ENCODE measurements at places on chromosomes 2 and 18. TPM values are rescaled to one million over a fixed set of nuclear protein-coding genes. Genes with fewer than 3 reads are reported as not detected.

GRCh38 chr2:47040651-47041050 lies 114.5 kb downstream of the STPG4 start:
- H3K27ac ChIP-seq: peak overlapping the region; percentile 91
- peaks cover 83% of the 10 kb centered on the region for H3K4me1 ChIP-seq
- H3K27me3 ChIP-seq: no peaks in the 10 kb centered on the region

- DNase-seq: peak; percentile 20
- no peaks in the 10 kb centered on the region for H3K27me3 ChIP-seq
- H3K36me3 ChIP-seq: no peaks in the 10 kb centered on the region
- H3K27ac ChIP-seq: no peak overlapping the region
- H3K4me1 ChIP-seq: no peaks in the 10 kb centered on the region
Measured at GRCh38 chr2:212005085-212005671, 533.4 kb downstream of the ERBB4 start.

DNA sequence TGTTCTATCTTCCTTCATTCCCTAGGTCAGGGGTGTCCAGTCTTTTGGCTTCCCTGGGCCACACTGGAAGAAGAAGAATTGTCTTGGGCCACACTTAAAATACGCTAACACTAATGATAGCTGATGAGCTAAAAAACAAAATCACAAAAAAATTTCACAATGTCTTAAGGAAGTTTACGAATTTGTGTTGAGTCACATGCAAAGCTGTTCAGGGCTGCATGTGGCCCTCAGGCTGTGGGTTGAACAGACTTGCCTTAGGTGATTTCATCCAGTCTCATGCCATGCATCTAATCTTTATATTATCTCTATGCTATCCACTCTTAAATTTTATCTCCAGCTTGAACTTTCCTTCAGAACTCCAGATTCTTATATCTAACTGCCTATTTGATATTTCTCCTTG lies 80.1 kb downstream of the CCDC85A start:
- no peak overlapping the region for H3K4me3 ChIP-seq
- H3K4me1 ChIP-seq: no peaks in the 10 kb centered on the region
- no peaks in the 10 kb centered on the region for H3K36me3 ChIP-seq
- no peaks in the 10 kb centered on the region for H3K27me3 ChIP-seq
- no peak overlapping the region for H3K27ac ChIP-seq
- no peak for DNase-seq

GRCh38 chr2:108583903-108584520 lies 49.7 kb downstream of the LIMS1 start:
- H3K4me3 ChIP-seq: no peak overlapping the region
- H3K4me1 ChIP-seq: peaks cover 58% of the 10 kb centered on the region
- H3K27ac ChIP-seq: no peak overlapping the region
- no peak for DNase-seq
- H3K36me3 ChIP-seq: no peaks in the 10 kb centered on the region

DNA sequence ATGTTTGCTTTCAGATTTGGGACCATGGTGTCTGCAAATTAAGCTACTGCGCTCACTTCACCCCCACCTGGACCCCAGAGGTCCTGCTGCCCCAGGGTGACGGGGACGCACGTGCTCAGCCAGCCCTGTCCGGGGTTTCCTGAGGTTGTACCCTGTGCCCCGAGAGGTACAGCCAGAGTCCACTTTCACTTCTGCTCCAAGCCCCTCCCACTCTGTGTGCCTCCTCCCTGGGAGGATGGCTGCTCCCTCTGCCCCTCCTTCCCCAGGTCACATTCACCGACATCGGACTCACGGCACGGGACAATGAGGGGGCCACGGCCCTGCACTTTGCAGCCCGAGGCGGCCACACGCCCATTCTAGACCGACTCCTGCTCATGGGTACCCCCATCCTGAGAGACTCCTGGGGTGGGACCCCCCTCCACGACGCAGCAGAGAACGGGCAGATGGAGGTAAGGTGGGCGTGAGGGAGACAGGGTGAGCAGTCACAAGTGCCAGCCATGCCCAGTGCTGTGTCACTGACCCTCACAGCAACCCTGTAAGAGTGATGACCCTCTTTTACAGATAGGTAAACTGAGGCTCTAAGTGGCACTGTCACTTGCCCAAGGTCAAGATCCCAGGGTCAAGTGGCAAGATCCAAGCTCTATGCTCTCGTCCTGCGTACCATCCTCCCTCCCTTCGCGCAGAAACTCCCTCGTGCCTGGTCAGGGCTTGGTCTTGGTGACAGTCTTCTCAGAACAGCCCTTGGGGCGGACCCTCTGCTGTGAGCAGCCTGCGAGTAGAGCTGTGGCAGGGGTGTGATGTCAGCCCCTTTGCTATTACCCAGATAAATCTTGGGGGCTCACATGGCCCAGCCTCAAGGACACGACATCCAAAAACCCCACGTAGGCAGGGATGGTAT lies 7.6 kb downstream of the ESPNL start:
- peaks cover 6% of the 10 kb centered on the region for H3K4me1 ChIP-seq
- DNase-seq: no peak
- no peak overlapping the region for H3K27ac ChIP-seq
- H3K27me3 ChIP-seq: peaks cover 16% of the 10 kb centered on the region

REEP1 gene
- total RNA-seq: 30.2 TPM

SPEG gene
- total RNA-seq: 145 TPM

GRCh38 chr2:53877556-53877955 lies 17.8 kb upstream of the GPR75 start:
- H3K4me1 ChIP-seq: no peaks in the 10 kb centered on the region
- no peak overlapping the region for H3K27ac ChIP-seq
- no peak overlapping the region for H3K4me3 ChIP-seq
- no peaks in the 10 kb centered on the region for H3K27me3 ChIP-seq
- DNase-seq: no peak
- peaks cover 75% of the 10 kb centered on the region for H3K36me3 ChIP-seq

- no peak for DNase-seq
- peaks cover 100% of the 10 kb centered on the region for H3K27me3 ChIP-seq
- peaks cover 36% of the 10 kb centered on the region for H3K4me1 ChIP-seq
- H3K4me3 ChIP-seq: peak overlapping the region; percentile 62
- H3K27ac ChIP-seq: no peak overlapping the region
Measured at GRCh38 chr2:70887550-70888246, 48.0 kb upstream of the ATP6V1B1 start.

PCARE gene
- 0.74 TPM for total RNA-seq

DNA sequence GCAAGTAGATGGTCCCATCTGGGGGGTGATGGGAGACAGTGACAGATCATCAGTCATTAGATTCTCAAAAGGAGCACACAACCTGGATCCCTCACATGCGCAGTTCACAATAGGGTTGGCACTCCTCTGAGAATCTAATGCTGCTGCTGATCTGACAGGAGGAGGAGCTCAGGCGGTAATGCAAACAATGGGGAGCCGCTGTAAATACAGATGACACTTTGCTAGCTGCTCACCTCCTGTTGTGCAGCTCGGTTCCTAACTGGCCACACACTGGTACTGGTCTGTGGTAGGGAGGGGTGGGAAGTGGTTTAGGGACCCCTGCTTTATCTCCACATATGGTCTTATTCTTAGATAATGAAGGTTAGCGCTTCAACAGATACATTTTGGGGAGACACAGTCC lies 506.6 kb downstream of the PLCL1 start:
- H3K27ac ChIP-seq: no peak overlapping the region
- H3K27me3 ChIP-seq: peaks cover 56% of the 10 kb centered on the region
- H3K36me3 ChIP-seq: no peaks in the 10 kb centered on the region
- H3K4me1 ChIP-seq: no peaks in the 10 kb centered on the region
- no peak overlapping the region for H3K4me3 ChIP-seq
- no peak for DNase-seq

- H3K36me3 ChIP-seq: no peaks in the 10 kb centered on the region
- H3K27me3 ChIP-seq: no peaks in the 10 kb centered on the region
- H3K4me3 ChIP-seq: no peak overlapping the region
Measured at GRCh38 chr18:68233018-68233417, 481.9 kb downstream of the TMX3 start.

PPP1CB gene
- total RNA-seq: 461 TPM

All from left ventricle myocardium inferior (tissue), 1 donor.